H9 (cell line): ENCODE measurements at places on chromosomes 11 and 22. TPM values are rescaled to one million over a fixed set of nuclear protein-coding genes. Genes with fewer than 3 reads are reported as not detected.

GRCh38 chr11:17932472-17932871 lies 80.4 kb downstream of the SERGEF start:
- 0 out of 2 replicates have a peak, but pooled peaks cover 2% of the 10 kb centered on the region for H3K4me1 ChIP-seq
- DNase-seq = no peak
- no peak overlapping the region for H3K27ac ChIP-seq
- H3K4me3 ChIP-seq = no peak overlapping the region
- peaks cover 4% of the 10 kb centered on the region; the same call in 1 of the 2 replicates for H3K36me3 ChIP-seq

DNA sequence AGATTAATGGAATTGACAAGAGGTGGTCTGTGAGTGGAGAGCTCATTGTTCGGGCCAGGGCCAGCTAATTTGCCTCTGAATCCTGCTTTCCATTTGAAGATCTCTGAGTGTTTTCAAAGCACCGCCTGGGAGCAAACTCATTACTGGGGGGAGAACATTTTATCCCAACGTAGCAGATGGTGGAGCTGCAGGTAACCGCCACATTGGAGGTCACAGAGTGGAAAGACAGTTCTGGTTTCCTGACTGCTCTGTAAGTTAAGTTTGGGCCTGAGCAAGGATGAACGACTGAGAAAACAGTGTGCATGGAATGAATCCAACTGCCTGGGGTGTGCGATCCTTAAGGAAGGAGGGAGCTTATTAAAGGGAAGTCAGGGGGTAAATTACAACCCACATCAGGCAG lies 30.5 kb downstream of the LMO2 start:
- no peaks in the 10 kb centered on the region; the same call in 1 of the 2 replicates for H3K27me3 ChIP-seq
- H3K27ac ChIP-seq = no peak overlapping the region
- H3K4me3 ChIP-seq = no peak overlapping the region
- H3K4me1 ChIP-seq = peaks cover 3% of the 10 kb centered on the region; the same call in 1 of the 2 replicates

- no peaks in the 10 kb centered on the region for H3K27me3 ChIP-seq
- H3K36me3 ChIP-seq = peaks cover 4% of the 10 kb centered on the region; the same call in 1 of the 2 replicates
- no peak for DNase-seq
- no peak overlapping the region for H3K27ac ChIP-seq
These were observed 123.6 kb downstream of the ARHGAP42 start for GRCh38 chr11:100810666-100811065.

DNA sequence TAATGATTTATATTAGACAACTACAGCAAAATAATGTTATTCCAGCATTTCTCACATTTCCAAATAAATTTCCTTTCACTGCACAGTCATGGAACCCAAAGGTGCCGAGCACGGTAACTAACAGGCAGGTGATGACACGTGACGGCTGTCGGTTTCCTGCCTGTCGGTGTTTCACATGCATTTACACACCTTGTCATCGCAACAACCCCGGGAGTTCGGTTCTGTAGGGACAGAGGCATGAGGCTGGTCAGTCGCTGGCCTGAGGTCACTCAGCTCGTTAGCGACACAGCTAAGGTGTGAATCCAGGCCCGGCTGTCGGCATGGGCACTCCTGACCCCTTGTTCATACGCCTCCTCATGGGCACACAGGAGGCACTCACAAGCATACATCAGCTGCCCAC lies 9.9 kb downstream of the DNAL4 start:
- H3K27me3 ChIP-seq = no peaks in the 10 kb centered on the region
- H3K27ac ChIP-seq = no peak overlapping the region
- H3K36me3 ChIP-seq = no peaks in the 10 kb centered on the region
- DNase-seq = no peak
- H3K4me1 ChIP-seq = no peaks in the 10 kb centered on the region

Gene RBMXL2
- not detected in 2 replicates for total RNA-seq

- no peaks in the 10 kb centered on the region for H3K27me3 ChIP-seq
- no peaks in the 10 kb centered on the region for H3K36me3 ChIP-seq
- no peak overlapping the region for H3K4me3 ChIP-seq
- DNase-seq = peak; percentile 5
- H3K4me1 ChIP-seq = no peaks in the 10 kb centered on the region
- H3K27ac ChIP-seq = no peak overlapping the region
These were observed 10.1 kb downstream of the LMO1 start for GRCh38 chr11:8253566-8253965.

DNA sequence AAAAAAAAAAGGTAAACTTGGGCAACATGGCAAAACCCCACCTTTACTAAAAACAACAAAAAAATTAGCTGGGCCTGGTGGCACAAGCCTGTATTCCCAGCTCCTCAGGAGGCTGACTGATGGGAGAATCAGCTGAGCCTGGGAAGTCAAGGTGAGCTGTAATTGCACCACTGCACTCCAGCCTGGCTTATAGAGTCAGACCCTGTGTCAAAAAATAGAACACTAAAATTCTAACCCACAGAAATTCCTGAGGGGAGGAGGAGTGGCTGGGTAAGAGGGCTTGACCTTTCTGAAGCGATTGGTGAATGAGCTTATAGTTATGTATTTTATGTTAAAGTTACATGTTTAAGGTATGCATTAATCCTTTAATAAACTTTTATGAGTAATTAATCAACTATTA lies 53.3 kb downstream of the FAT3 start:
- no peak for DNase-seq
- H3K27me3 ChIP-seq = no peaks in the 10 kb centered on the region
- H3K4me3 ChIP-seq = no peak overlapping the region
- no peaks in the 10 kb centered on the region; the same call in 1 of the 2 replicates for H3K4me1 ChIP-seq

- H3K36me3 ChIP-seq = no peaks in the 10 kb centered on the region
- no peak overlapping the region for H3K27ac ChIP-seq
- no peaks in the 10 kb centered on the region for H3K4me1 ChIP-seq
- H3K4me3 ChIP-seq = peak overlapping the region; percentile 81
These were observed 37.3 kb upstream of the RBFOX2 start for GRCh38 chr22:36065775-36066544.

Gene DUSP8
- total RNA-seq = 3.2 and 4.4 TPM in 2 replicates

GRCh38 chr11:104338186-104338585 lies 174.2 kb upstream of the PDGFD start:
- no peaks in the 10 kb centered on the region for H3K27me3 ChIP-seq
- peaks cover 4% of the 10 kb centered on the region for H3K36me3 ChIP-seq
- no peak overlapping the region for H3K4me3 ChIP-seq
- no peaks in the 10 kb centered on the region for H3K4me1 ChIP-seq

GRCh38 chr22:38114484-38115398 lies 4.3 kb upstream of the BAIAP2L2 start:
- peaks cover 8% of the 10 kb centered on the region for H3K36me3 ChIP-seq
- no peak overlapping the region for H3K27ac ChIP-seq
- no peak overlapping the region for H3K4me3 ChIP-seq
- H3K27me3 ChIP-seq = no peaks in the 10 kb centered on the region
- no peaks in the 10 kb centered on the region for H3K4me1 ChIP-seq

GRCh38 chr11:64996710-64997380 lies at the start of gene BATF2:
BATF2 (minus strand) TSS chr11:64996971; CDS start chr11:64996914, 57 bp downstream.
- no peak within 1 kb of the TSS for H3K27ac ChIP-seq
- H3K36me3 ChIP-seq = no peaks in the 10 kb centered on the region
- peak; percentile 90 for DNase-seq
- H3K4me1 ChIP-seq = peaks cover 4% of the 10 kb centered on the region; the same call in 1 of the 2 replicates
- no peaks in the 10 kb centered on the region for H3K27me3 ChIP-seq
- peak within 1 kb of the TSS; percentile 48 for H3K4me3 ChIP-seq

Gene LMF2
- total RNA-seq = 43.6 and 46.0 TPM in 2 replicates

DNA sequence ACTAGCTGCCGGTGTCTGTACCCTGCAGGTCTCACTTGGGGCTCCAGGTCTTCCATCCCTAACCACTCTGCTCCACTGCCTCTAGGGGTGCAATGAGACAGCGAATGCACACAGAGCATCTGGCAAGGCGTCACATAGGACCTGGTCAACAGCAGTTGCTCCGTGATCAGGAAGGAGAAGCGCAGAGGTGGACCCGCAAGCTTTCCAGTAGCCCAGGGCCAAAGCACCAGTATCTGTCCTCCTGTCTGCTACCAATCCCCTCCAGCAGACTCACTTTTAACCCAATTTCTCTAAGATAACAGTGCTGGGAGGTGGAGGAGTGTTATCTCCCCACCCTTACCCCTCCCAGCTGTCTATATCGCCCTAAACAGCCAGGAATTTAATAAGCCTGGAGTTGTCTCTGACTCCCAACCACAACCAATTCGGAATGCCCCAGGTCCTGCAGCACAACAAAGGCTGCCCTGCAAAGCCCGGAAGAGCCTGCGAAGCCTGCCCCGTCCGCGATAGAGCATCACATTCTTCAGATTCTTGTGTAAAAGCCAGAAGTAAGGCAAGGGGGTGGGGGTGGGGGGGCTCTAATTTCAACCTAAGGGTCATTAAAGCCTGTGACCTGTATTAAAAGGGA lies 19.3 kb downstream of the MYH9 start:
- peak overlapping the region; percentile 75 for H3K4me3 ChIP-seq
- peaks cover 38% of the 10 kb centered on the region for H3K4me1 ChIP-seq
- H3K36me3 ChIP-seq = peaks cover 12% of the 10 kb centered on the region; the same call in 1 of the 2 replicates
- H3K27ac ChIP-seq = peak overlapping the region; percentile 97
- DNase-seq = peak; percentile 92

DNA sequence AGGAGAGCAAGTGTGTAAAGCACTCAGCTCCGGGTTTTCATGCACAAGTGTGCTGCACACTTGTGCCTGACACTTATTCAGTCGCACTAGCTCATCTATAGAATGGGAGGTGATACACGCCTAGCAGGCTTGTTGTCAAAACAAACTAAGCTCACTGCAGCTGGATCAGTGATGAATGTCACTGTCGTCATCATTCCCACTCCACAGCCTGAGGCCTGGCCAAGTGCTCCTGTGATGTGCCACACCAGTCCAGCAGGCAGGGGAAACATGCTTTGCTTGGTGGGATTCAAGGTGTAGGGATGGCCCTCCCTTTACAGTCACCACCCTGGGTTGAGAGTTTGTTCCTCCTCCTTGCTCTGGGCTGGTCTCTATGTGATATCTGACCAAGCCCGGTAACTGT lies 6.8 kb downstream of the MPST start:
- H3K4me3 ChIP-seq = no peak overlapping the region
- H3K27me3 ChIP-seq = no peaks in the 10 kb centered on the region
- H3K4me1 ChIP-seq = no peaks in the 10 kb centered on the region
- no peak for DNase-seq
- no peak overlapping the region for H3K27ac ChIP-seq

Gene GLYAT
- total RNA-seq = not detected in 2 replicates

GRCh38 chr22:33656808-33657628 lies 263.3 kb downstream of the LARGE1 start:
- H3K4me1 ChIP-seq = peaks cover 5% of the 10 kb centered on the region; the same call in 1 of the 2 replicates
- no peaks in the 10 kb centered on the region for H3K27me3 ChIP-seq
- H3K27ac ChIP-seq = no peak overlapping the region
- H3K36me3 ChIP-seq = peaks cover 17% of the 10 kb centered on the region
- DNase-seq = no peak

- no peaks in the 10 kb centered on the region for H3K4me1 ChIP-seq
- no peak overlapping the region for H3K4me3 ChIP-seq
- no peaks in the 10 kb centered on the region for H3K27me3 ChIP-seq
- peaks cover 12% of the 10 kb centered on the region for H3K36me3 ChIP-seq
- H3K27ac ChIP-seq = no peak overlapping the region
These were observed 15.8 kb downstream of the TMEM258 start for GRCh38 chr11:61776561-61777075.

Gene FBLN1
- 137 and 140 TPM in 2 replicates for total RNA-seq

Gene SCUBE1
- 1.2 and 1.4 TPM in 2 replicates for total RNA-seq

DNA sequence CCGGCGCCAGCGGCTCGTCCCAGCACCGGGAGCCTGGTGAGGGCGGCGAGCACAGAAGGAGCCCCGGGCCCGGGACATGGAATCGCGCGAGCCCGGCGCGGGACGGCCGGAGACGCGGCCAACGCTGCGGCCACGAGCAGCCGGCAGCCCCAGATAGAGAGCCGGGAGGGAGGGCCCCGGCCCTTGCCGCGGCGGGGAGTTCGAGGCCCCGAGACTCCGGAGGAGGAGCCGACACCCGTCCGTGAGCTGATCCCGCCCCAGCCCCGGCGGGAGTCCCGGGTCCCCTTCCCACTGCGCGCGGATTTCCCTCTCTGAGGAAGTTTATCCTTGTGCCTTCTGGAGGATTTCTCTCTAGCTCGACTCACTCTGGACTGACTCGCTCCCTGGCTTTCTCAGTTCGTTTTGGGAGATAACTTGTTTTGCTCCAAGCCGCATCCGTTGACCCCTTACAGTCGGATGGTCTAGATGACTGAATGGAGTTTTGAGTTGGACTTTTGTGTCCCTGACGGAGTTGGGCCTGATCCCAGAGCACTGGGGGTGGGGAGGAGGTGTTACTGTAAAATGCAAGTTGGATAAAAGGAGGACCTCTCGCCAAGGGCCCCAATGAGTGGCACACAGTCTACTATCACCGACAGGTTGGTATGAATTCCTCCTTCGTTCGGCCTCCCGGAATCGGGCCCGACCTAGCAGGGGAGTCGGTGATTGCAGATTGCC lies 585 bp downstream of the ARHGEF12 start:
- H3K27ac ChIP-seq = no peak overlapping the region
- H3K27me3 ChIP-seq = no peaks in the 10 kb centered on the region
- DNase-seq = peak; percentile 31

GRCh38 chr22:35634943-35635540 lies 13.2 kb upstream of the APOL6 start:
- H3K4me1 ChIP-seq = no peaks in the 10 kb centered on the region; the same call in 1 of the 2 replicates
- DNase-seq = no peak
- H3K36me3 ChIP-seq = no peaks in the 10 kb centered on the region
- H3K4me3 ChIP-seq = no peak overlapping the region
- H3K27me3 ChIP-seq = no peaks in the 10 kb centered on the region

Gene SLC25A1
- 151 and 156 TPM in 2 replicates for total RNA-seq

GRCh38 chr22:37183432-37184379 lies 4.3 kb downstream of the C1QTNF6 start:
- peaks cover 4% of the 10 kb centered on the region for H3K4me1 ChIP-seq
- H3K27me3 ChIP-seq = no peaks in the 10 kb centered on the region
- no peaks in the 10 kb centered on the region for H3K36me3 ChIP-seq
- no peak for DNase-seq
- H3K4me3 ChIP-seq = no peak overlapping the region

Gene PLA2G6
- 22.1 and 24.1 TPM in 2 replicates for total RNA-seq

DNA sequence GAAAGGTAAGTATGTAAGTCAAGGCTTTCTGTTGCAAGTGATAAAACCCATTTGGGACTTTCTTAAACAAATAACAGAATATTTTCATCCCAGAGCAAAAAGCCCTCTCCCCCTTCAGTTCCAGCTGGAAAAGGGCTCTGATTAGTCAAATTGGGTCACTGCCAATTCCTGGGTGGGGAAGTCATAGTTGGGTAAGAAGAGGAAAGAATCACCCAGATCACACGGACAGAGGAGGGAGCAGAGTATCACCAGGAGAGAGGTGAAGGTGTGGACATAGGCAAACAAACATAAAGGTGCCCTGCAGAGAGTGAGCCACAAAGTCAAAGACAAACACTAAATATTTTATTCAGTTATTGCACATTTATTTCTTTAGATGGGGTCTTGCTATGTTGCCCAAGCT lies 36.3 kb upstream of the SORL1 start:
- no peak overlapping the region for H3K27ac ChIP-seq
- DNase-seq = no peak
- H3K36me3 ChIP-seq = no peaks in the 10 kb centered on the region; the same call in 2 of the 3 replicates
- no peaks in the 10 kb centered on the region for H3K27me3 ChIP-seq
- 0 out of 2 replicates have a peak, but pooled peaks cover 4% of the 10 kb centered on the region for H3K4me1 ChIP-seq
- no peak overlapping the region for H3K4me3 ChIP-seq

- H3K27me3 ChIP-seq = no peaks in the 10 kb centered on the region
- H3K27ac ChIP-seq = no peak overlapping the region
- no peak overlapping the region for H3K4me3 ChIP-seq
- DNase-seq = peak; percentile 80
- no peaks in the 10 kb centered on the region; the same call in 1 of the 2 replicates for H3K4me1 ChIP-seq
- no peaks in the 10 kb centered on the region; the same call in 2 of the 3 replicates for H3K36me3 ChIP-seq
These were observed 39.3 kb downstream of the KCNJ4 start for GRCh38 chr22:38415561-38416321.

GRCh38 chr22:19896665-19897355 lies 42.1 kb upstream of the GNB1L start:
- DNase-seq = no peak
- no peaks in the 10 kb centered on the region for H3K4me1 ChIP-seq
- H3K36me3 ChIP-seq = 0 out of 3 replicates have a peak, but pooled peaks cover 2% of the 10 kb centered on the region
- no peak overlapping the region for H3K27ac ChIP-seq
- H3K4me3 ChIP-seq = no peak overlapping the region
- no peaks in the 10 kb centered on the region for H3K27me3 ChIP-seq

Gene GALR3
- 0.31 and 0.59 TPM in 2 replicates for total RNA-seq

Gene FADS2
- 316 and 322 TPM in 2 replicates for total RNA-seq
